ENCODE measurements at places on chromosomes 6 and 20. TPM values are rescaled to one million over a fixed set of nuclear protein-coding genes. Genes with fewer than 3 reads are reported as not detected.
A peak's percentile ranks its signal among the peaks of the same experiment; 100 is the strongest.

The HCK gene
- not detected for polyA plus RNA-seq

The SLC22A3 gene
- polyA plus RNA-seq: not detected

The IRF4 gene
- polyA plus RNA-seq: not detected

The SLC13A3 gene
- polyA plus RNA-seq: 9.1 TPM

GRCh38 chr6:136511397-136511796, 38.8 kb downstream of the MAP7 start:
- no peak for DNase-seq
- no peaks in the 10 kb centered on the region for H3K36me3 ChIP-seq
- no peaks in the 10 kb centered on the region for H3K27me3 ChIP-seq
- no peak overlapping the region for H3K27ac ChIP-seq
- no peaks in the 10 kb centered on the region for H3K4me1 ChIP-seq
- no peak overlapping the region for H3K4me3 ChIP-seq

- no peak for DNase-seq
- H3K4me1 ChIP-seq: no peaks in the 10 kb centered on the region
- peaks cover 19% of the 10 kb centered on the region for H3K27me3 ChIP-seq
These were observed 19.8 kb upstream of the CDC5L start for GRCh38 chr6:44367681-44368080.

GRCh38 chr6:27541212-27541932, 68.5 kb upstream of the ZNF184 start:
- H3K27me3 ChIP-seq: no peaks in the 10 kb centered on the region
- DNase-seq: peak; percentile 53
- H3K36me3 ChIP-seq: no peaks in the 10 kb centered on the region
- H3K4me1 ChIP-seq: peaks cover 17% of the 10 kb centered on the region

GRCh38 chr6:35302604-35303241, 5.1 kb downstream of the DEF6 start:
- no peaks in the 10 kb centered on the region for H3K27me3 ChIP-seq
- peak; percentile 74 for DNase-seq
- H3K4me3 ChIP-seq: no peak overlapping the region
- H3K36me3 ChIP-seq: peaks cover 6% of the 10 kb centered on the region
- peak overlapping the region; percentile 57 for H3K27ac ChIP-seq
